OCI-M1 (cell line): ENCODE measurements at places on chromosomes 16 and 17.

GRCh38 chr17:50938821-50939541 is 72.8 kb upstream of the TOB1 start:
- DNase-seq: no peak

GRCh38 chr17:38436386-38436785 is 8.1 kb downstream of the ARHGAP23 start:
- DNase-seq: no peak

DNA sequence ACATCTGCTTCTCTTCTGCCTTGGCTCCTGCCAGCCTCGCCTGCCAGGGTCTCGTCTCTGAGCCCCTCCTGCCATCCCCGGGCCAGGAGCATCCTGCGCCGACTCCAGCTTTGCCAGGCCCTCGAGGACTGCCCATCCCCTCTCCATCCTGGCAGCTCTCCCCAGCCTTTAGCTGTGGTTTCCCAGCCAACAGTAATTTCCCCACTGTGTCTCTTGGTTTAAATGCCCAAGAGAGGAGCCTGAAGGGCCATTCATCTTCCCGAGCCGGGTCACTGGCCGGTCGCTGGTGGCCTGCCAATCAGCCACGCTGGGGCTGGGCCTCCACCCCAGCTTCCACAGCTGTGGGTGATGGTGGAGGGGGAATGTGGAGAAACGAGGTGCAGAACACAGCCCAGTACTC is 47.8 kb downstream of the MRC2 start:
- no peak for DNase-seq

GRCh38 chr17:42286411-42287221 is 1.7 kb upstream of the STAT5A start:
- DNase-seq: peak; percentile 49

- no peak for DNase-seq
Observed at GRCh38 chr16:27967169-27967568, 96.3 kb downstream of the GSG1L start.

- DNase-seq: no peak
Observed at GRCh38 chr16:26365161-26365940, 673.6 kb downstream of the HS3ST4 start.

GRCh38 chr16:1980770-1981087 is 540 bp downstream of the NOXO1 start:
- DNase-seq: no peak
